ENCODE measurements at places on chromosomes 2 and 18. TPM values are rescaled to one million over a fixed set of nuclear protein-coding genes. Genes with fewer than 3 reads are reported as not detected.

DNA sequence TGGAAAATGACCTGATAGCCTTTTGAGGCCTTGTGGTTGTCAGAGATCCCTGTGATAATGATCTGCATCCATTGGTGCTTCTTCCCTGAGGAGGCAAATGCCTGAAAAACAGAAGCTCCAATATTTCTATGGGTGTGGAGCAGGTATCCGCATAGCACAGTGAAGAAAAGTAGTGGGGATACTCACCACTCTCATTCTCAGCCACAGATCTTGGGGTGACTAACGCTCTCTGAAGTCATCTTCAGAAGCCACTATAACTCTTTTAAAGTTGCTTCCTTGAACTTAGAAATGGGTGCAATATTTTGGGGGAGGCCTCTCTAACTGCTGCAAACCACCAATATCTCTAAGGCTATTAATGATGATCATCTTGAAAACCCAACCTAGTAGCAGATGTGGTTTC is 46.2 kb downstream of the ARHGAP15 start:
- DNase-seq, result no peak

DNA sequence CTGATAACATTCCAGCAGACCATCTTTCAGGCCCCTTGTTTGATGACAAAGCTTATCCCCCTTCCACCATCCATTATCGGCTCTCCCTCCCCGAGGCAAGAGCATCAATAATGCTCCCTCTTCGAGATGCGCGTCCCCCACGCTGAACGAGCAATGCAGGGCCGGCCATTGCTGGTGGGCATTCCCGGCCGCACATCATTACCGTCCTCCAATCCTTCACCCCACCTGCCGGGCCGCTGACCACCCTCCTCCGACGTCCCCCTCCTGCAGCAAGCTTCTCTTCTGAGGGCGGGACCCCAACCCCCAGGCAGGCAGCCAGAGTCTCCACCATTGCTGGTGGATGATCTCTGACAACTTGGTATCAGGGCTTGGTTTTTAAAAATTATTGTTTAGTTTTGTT is 208.6 kb downstream of the SMAD2 start:
- no peak for DNase-seq

DNA sequence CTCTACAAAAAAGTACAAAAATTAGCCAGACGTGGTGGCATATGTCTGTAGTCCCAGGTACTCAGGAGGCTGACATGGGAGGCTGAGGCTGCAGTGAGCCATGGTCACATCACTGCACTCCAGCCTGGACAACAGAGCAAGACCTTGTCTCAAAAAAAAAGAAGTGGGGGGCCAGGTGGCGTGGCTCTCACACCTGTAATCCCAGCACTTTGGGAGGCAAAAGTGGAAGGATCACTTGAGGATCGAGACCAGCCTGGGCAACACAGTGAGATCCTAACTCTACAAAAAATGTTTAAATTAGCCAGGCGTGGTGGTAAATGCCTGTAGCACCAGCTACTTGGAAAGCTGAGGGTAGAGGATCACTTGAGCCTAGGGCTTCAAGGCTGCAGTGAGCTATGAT is 23.1 kb downstream of the KCNG3 start:
- DNase-seq, result no peak

GRCh38 chr2:147641651-147642050 is 203.2 kb upstream of the ACVR2A start:
- DNase-seq, result no peak

GRCh38 chr2:191691016-191691735 is 13.2 kb downstream of the NABP1 start:
- DNase-seq, result peak; percentile 53

- no peak for DNase-seq
These were observed 100.7 kb upstream of the FOSL2 start for GRCh38 chr2:28291811-28292440.

GRCh38 chr2:30414961-30415360 is 32.1 kb upstream of the LCLAT1 start:
- DNase-seq, result no peak

DNA sequence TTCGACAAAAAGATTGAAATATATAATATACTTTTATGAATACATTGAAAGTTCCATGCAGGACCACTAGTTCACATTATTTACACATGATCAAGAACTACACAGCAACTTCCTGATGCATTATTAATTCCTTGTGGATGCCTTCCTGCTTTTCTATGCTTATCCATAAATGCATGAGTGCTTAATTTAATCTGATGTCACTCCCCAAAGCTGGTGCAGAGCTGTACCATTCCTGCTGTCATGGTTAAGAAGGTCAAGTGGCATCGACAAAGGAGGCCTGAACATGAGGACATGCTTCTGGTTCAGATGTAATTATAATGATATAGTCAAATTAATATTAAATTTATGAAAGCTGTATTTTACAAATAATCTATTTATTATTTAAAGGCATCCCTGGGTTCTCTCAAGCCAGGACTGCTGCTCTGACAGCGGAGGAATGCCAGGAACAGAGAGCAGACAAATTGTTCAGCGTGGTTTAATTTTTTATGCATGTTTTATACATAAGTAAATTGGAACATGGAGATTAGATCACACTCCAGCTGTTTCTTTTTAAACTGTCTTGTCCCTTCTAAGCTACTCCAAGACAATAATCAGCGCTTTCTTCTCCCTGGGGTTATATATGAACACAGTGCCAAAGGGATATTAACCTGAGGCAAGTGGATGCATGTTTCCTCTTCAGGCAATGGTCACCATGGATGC is 307.3 kb upstream of the CNTNAP5 start:
- DNase-seq, result no peak

DNA sequence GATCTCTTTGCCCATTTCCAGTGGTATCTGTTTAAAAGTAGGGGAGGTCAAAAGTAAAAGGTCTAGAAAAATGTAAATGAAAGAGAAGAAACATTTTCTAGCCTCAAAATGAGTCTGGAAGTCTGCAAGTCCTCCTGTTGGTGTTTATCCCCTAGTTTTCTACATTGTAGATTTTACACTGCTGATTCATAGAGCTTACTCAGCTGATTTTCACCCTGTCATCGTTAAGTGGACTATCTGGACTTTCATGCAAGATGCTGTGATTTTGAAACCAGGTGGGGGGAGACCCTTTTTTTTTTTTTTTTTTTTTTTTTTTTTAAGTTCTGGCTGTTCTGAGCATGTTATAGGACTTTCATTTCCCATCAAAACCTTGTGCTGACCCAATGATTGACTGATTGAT is 10.3 kb downstream of the HOXD3 start:
- no peak for DNase-seq

DNA sequence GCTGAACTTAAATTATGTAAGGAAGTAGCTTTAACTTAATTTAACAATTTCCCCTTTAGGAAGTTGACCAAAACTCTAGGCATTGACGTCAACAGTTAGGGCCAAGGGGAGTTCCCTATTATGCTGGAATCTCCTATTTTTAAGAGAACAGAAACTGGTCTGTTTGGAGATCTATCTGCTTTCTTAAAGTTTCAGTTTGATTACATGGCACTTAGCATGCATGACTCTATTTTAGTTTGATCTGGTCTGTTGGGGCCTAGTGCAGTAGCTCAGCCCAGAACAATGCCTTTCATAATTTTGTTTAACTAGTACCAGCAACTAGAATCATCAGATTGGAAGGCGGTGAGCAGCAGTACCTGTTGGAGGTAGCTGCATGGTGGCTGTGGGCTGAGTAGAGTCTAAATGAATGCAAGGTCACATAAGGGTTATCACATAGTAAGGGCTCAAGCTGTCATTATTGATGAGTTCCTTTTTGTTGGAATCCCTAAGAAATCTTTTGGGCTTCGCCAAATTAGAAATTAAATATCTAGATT is 60.5 kb upstream of the ZNG1B start:
- no peak for DNase-seq

- no peak for DNase-seq
These were observed 51.3 kb downstream of the TMEM163 start for GRCh38 chr2:134667541-134667940.

The GALNT3 gene
- total RNA-seq, result 75.0 TPM

The FABP1 gene
- total RNA-seq, result not detected

The ACVR1C gene
- total RNA-seq, result 0.99 TPM

The LRRC30 gene
- total RNA-seq, result not detected

The AFF3 gene
- total RNA-seq, result not detected

The ABCG5 gene
- 0.66 TPM for total RNA-seq

The MAP4K3 gene
- 30.7 TPM for total RNA-seq

Measured in Calu3 (cell line).